ENCODE measurements at places on chromosomes 2 and 18.

- DNase-seq = peak; percentile 63
These were observed 2.4 kb upstream of the RBM45 start for GRCh38 chr2:178109813-178110212.

- no peak for DNase-seq
These were observed 62.5 kb downstream of the LYPD6B start for GRCh38 chr2:149100739-149101699.

- DNase-seq = peak; percentile 71
These were observed 282.9 kb upstream of the TNP1 start for GRCh38 chr2:217142649-217143266.

- DNase-seq = no peak
These were observed 1371.2 kb downstream of the LRP1B start for GRCh38 chr2:140759426-140760156.

DNA sequence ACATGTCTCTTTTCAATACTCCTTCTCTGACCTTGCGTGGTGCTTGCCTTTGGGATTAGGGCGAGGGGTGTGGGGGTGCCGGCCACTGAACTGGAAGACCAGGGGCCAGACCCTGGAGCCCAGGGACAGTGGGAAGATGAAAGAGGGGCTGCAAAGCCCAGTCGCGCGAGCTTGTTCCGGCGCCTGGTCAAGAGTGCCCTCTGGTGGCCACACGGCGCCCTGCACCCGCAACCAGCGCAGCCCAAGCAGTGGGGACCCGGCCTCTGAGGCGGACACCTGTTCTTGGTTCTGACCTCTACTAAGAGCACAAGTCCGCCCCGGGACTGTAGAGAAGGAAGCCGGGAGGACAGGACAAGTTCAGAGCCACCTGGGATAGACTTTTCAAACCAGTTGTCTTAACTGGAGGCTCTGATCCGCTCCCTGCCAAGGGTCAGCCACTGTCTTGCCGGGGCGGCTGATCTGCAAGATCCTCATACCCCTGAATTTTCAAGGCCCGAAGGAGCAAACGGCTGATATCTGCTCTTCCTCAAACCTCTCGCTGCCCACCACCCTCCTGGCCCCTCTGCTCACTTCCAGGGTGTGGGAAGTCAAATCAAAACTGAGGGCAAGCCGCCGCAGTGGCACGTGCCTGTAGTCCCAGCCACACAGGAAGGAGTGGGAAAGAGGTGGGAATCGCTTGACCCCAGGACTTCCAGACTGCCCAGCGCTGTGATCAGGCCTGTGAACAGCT lies 14.9 kb upstream of the MSH6 start:
- DNase-seq = peak; percentile 53

- DNase-seq = no peak
These were observed 828.6 kb downstream of the TRIB2 start for GRCh38 chr2:13545320-13545719.

All from suppressor macrophage (primary cell).